ENCODE measurements at places on chromosomes 2 and 18.
A peak's percentile ranks its signal among the peaks of the same experiment; 100 is the strongest.

DNA sequence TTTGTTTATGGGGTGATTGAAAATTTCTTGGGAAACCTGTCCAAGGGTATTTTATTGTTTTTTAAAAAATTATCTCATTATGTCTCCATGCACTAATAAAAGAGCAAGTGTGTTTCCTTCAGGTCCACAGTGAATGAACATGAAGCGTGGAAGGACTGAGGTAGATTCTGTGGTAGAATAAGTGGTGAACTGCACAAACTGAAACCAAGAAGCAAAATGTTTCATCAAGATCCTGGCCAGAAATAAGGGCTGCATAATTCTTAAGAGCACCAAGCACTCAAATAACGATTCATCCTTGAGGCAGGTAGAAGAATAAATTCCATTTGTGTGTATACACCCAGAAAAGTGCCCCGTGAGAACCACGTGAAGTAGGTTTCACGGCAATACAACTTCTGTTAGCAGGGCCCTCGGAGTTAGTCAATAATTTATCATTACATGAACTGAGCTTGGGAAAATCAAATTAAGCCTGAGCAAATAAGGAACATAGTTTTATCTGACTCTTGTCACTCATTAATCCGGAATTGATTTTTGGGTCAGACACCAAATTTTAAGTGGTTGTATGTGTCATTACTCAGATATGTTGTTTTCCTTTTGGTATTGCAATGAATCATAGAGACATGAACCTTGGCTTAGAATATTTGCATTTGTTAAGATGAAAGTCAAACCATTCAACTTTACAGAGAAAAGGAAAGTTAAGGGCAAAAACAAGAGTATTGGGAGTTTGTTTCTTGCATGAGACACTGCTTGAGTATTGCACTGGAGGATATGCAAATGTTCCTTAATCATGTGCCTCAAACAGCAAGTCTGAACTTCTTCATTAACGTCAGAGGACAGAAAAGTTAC lies 472.6 kb upstream of the NETO1 start:
- no peak for DNase-seq

- no peak for DNase-seq
Observed at GRCh38 chr2:66982766-66983165, 414.4 kb upstream of the ETAA1 start.

DNA sequence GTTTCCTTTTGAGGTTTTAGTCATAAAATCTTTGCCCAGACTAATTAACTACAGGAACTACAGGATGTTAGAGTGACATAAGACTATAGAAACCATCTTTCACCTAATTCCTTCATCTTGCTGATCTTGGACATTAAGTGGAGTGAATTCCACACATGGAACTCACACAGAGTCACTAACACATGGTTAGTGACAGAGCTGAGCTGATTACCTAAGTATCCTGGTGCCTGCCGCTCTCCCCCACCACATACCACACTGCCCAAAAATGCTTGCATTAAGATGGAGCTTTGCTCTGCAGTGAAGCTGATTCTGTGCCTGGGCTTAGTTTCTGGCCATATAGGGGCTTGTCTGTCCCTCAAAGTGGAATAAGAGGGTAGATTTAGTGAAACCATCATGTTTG lies 332.9 kb upstream of the NT5C1B start:
- DNase-seq: no peak

GRCh38 chr2:224211181-224211480 lies 172.0 kb upstream of the SERPINE2 start:
- no peak for DNase-seq

DNA sequence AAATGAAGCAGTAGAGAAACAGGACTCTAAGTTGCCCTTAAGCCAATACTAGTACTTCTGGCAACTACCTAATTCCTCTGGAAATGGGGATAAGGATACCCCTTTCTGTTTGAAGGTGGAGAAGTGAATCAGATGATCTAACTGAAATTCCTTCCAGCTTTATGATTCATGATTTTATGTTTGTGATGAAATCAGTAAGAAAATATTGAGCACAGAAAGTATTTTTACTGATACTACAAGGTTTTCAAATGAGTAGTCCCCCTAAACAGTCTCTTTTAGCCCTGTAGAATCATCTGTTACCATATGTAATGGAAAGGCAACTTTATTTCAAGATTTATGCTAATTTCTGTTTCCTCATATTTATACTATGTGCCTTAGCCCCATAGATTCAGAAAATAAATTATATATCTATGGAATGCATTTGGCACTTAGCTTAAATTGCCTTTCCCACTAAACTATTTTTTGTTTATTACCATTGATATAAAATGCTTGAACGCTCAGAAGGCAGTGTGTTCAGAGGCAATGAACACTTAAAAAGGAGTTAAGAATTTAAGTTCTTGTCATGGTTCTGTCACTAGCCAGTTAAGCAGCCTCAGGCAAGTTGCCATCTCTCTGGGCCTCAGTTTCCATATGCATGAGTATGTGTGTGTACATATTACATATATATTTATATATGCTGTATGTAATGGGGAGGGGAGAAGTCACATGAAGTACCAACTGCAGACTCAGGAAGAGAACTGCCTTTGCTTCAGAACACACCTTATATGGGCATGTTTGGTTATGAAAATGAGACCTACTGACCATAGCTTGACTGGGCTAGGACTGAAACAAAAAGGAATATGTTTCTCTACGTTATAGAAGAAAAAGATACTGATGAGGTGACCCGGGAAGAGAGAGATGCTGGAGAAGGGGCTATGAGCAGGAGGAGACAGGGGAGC lies 97.7 kb downstream of the CDC42EP3 start:
- DNase-seq: no peak

GRCh38 chr18:36304723-36305122 lies 7.2 kb downstream of the FHOD3 start:
- no peak for DNase-seq

GRCh38 chr2:10079870-10080535 lies at the start of gene CYS1:
TSS of gene CYS1 (minus strand) at chr2:10080411. CDS start at chr2:10080223, 188 bp downstream.
- no peak for DNase-seq

- DNase-seq: no peak
Observed at GRCh38 chr2:21856708-21857107, 732.9 kb downstream of the TDRD15 start.

DNA sequence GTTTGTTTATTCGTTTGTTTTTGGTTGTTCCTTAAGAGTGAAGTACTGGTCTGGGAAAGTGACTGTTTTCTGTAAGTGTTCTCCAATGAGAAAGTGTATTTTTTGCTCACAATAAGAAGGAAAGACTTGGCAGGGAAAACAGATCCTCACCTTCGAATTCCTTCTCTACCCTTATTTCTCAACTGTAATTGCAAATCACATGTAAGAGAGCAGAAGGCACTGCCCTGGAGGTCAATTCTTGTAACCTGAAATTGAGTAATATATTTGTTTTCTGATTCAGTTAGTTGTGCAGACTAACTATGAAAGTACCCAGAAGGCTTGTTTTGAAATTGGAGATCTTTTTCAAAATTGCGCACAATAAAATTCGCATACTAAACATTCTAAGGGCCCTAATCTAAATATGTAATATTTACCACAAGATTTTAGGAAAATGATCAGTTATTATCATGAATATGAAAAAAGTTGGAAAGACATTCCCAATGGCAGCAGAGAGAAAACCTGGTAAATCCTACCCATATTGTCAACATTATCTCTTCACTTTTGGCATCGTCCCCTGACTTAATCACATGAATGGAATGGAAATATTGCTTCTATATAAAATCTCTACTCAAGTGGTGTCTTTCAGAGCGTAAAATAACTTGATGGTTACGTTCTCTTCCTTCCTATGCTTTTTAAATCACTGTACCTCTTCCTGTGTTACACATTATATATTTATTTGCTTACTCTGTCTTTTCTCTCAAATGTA lies 24.1 kb downstream of the TFPI start:
- DNase-seq: no peak

GRCh38 chr2:2890901-2891300 lies 486.7 kb downstream of the EIPR1 start:
- no peak for DNase-seq

- DNase-seq: no peak
Observed at GRCh38 chr18:8744656-8745055, 39.3 kb downstream of the MTCL1 start.

DNA sequence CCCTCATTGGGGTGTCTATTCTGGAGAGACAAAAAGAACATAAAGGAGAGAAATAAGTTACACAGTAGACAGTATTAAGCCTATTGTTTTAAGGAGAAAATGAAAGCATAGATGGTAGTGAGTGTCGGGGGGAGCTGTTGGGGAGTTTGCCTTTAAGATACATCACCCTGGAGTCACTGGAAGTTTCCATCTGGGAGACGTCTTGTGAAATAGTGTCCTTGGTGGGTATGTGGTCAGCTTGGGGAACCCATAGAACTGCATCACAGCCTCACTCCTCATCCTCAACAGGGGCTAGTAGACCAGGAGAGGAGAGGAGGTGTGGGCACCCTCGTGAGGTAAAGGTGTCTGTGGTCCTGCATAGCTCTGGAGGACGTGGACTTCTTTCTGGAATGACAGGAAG lies 60.6 kb downstream of the RNF144A start:
- DNase-seq: no peak

DNA sequence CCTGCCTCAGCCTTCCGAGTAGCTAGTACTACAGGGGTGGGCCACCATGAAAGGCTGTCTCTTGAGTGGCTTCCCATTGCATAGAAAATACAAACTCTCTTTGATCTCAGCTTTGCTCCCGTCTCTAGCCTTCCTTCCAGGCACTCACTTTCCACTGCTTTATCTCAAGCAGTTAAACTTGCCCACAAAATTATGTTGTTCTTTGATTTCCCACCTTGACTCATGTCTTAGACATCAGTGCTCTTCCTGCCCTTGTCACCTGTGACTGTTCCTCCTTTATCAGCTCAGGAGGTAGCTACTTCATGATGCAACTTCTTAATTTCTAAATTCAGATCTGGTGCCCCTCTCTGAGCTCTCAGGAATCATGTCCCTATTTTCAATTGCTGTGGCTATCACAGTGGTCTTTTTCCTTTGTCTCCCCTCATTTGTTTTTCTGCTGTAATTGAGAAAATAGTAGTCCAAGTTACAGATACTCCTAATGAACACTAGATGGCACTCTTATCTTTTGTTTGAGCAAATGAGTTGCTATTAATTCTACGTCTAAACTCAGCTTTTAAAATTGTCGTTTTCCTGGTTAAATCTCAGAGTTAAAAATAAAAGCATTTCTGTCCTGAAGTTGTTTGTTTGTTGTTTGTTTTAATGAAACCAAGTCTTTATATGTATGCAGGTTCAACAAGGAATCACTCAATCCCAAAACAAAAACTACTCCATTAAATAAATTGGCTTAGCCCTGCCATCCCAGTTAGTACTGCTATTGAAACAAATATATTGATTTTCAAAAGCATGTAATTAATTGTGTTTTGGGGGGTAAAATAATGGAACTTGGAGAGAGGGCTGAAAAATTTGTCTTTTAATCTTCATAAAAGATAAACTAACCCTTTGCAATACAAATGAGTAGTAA lies 46.9 kb upstream of the GREB1L start:
- peak; percentile 35 for DNase-seq

- no peak for DNase-seq
Observed at GRCh38 chr2:84481702-84482101, 22.6 kb upstream of the SUCLG1 start.
